ENCODE measurements at places on chromosomes 3 and 15. TPM values are rescaled to one million over a fixed set of nuclear protein-coding genes. Genes with fewer than 3 reads are reported as not detected.

DNA sequence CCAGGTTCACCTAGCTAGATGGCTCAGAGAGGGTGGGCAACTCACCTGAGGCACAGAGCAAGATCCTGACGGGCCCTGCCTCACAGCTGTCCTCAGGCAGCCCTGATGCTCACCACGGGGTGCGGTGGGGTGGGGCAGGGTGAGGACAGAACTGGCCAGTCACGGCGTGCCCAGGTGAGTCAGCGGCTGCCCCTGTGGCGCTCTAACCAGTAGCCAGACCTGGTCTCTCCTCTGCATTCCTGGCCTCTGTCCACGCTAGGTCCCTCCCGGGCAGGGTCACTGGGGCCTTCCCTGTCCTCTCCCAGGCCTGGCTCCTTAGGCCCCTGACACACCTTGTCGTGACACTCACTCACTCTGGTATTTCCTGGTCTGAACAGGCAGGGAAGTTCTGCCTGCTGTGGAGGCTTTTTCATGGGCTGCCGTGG, 901 bp downstream of the ALS2CL start:
- H3K27me3 ChIP-seq, result no peaks in the 10 kb centered on the region
- DNase-seq, result peak; percentile 31
- peak overlapping the region; percentile 90 for H3K27ac ChIP-seq
- H3K36me3 ChIP-seq, result peaks cover 18% of the 10 kb centered on the region
- peak overlapping the region; percentile 61 for H3K4me3 ChIP-seq

GRCh38 chr3:61821823-61822251, 260.5 kb downstream of the PTPRG start:
- no peaks in the 10 kb centered on the region for H3K27me3 ChIP-seq
- H3K4me1 ChIP-seq, result peaks cover 4% of the 10 kb centered on the region
- DNase-seq, result no peak
- H3K4me3 ChIP-seq, result no peak overlapping the region
- H3K27ac ChIP-seq, result peak overlapping the region; percentile 42

The PEAK1 gene
- 91.6 TPM for total RNA-seq

DNA sequence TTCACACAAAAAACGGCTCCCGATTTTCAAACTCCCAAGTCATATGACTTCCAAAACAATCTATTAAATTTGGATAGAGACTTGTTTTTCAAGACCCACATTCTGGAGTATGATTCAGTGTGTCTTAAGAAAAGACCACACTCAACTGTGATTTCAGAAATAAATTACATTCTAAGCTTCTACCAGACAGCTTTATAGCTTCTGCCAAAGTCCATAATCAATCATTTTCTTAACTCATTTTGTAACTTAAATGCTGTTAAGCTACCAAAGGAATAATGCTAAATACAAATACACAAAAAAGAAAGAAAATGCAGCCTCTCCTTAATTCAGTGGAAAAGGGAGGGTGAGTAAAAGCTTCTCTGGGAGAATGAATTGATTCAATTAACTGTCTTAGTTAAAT, 192.3 kb upstream of the P2RY1 start:
- no peaks in the 10 kb centered on the region for H3K4me1 ChIP-seq
- H3K27me3 ChIP-seq, result no peaks in the 10 kb centered on the region
- no peak overlapping the region for H3K4me3 ChIP-seq
- H3K27ac ChIP-seq, result no peak overlapping the region

DNA sequence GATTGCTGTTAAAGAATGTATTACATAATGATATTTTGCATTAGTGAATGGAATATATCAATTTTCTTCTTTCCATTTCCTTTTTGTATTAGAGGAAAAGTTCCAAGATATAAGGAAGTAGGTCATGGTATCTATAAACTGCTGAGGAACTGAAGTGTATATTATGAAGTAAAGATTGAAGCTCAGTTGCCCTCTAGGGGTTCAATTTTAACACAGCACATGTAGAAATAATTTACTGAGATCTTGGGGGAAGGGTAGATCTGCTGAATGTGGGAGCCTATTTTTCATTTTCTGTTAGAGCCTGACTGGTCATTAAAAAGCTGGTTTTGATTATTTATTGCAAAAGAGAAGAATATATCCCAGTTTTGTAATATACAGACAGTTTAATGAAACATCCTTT, 45.2 kb downstream of the CMC1 start:
- no peaks in the 10 kb centered on the region for H3K4me1 ChIP-seq
- no peaks in the 10 kb centered on the region for H3K36me3 ChIP-seq
- H3K4me3 ChIP-seq, result no peak overlapping the region
- H3K27me3 ChIP-seq, result no peaks in the 10 kb centered on the region
- no peak for DNase-seq

- no peak for DNase-seq
- H3K36me3 ChIP-seq, result no peaks in the 10 kb centered on the region
- H3K27ac ChIP-seq, result no peak overlapping the region
- H3K4me1 ChIP-seq, result peaks cover 3% of the 10 kb centered on the region
- no peaks in the 10 kb centered on the region for H3K27me3 ChIP-seq
Measured at GRCh38 chr15:51189669-51190385, 95.1 kb upstream of the TNFAIP8L3 start.

GRCh38 chr3:10444110-10444429, 61.3 kb downstream of the ATP2B2 start:
- H3K36me3 ChIP-seq, result no peaks in the 10 kb centered on the region
- no peak overlapping the region for H3K27ac ChIP-seq
- H3K4me1 ChIP-seq, result no peaks in the 10 kb centered on the region
- H3K4me3 ChIP-seq, result no peak overlapping the region
- H3K27me3 ChIP-seq, result no peaks in the 10 kb centered on the region

DNA sequence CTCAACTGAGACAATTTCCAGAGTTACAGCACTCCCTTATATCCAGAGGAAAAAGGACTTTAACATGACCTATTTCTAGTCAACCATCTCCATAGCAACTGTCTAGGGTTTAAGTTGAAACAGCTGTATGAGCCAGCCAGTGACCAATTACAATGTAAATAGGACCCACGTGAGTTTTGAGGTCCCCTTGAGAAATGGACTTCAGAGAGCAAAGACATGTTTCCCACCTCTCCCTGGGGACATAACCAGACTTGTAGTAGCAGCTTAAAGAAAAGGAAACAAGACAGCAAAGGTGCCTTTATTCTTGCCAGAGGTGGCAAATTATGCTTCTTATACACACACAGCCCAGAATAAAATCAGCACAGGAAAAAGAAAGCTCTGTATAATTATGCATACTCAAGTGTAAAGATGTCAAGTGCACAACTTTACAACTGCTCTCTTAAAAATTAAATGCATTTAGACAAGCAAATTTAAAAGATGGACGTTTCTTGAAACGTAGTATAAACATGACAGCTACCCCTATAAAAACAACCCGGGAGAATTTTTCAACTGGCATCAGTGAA, 40.2 kb downstream of the SUMF1 start:
- no peak overlapping the region for H3K27ac ChIP-seq
- DNase-seq, result no peak
- no peak overlapping the region for H3K4me3 ChIP-seq
- peaks cover 14% of the 10 kb centered on the region for H3K4me1 ChIP-seq
- H3K36me3 ChIP-seq, result no peaks in the 10 kb centered on the region

The CHRD gene
- 2.6 TPM for total RNA-seq

All from heart right ventricle (tissue), 16 donors.